ENCODE measurements at places on chromosomes 11 and 22.

DNA sequence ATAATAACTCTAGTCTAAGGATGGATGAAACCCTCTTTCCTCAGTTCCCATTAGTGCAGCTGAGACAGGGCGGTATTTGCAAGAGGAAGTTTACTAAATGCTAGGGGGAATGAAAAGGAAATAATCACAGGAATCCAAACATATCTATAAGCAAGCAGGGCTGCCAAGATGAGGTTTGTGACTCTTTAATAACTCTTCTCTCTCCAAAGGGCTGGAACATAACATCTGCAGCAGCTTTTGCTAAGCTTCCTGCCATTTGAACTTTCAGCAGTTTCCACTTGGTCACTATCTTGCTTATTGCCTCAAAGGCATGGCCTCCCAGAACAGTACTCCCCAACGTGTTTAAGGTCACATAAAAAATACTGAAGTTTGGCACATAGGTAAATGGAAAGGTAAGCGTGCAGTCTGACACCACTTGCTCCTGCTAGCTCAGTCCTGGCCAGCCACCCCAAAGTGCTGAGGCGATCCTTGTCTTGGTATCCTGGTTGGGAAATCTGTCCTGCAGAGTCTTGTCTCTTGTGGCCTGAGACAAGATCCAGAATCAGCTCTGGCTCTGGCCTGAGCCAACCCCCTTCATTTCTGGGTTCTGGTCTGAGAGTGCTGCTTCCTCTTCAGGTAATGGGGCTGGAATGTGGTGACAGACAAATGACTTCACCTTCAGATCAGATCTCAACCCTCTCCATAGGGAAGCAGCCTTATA is 81.8 kb downstream of the KCNC1 start:
- no peak for DNase-seq

- no peak for DNase-seq
These were observed 839 bp downstream of the LRRN4CL start for GRCh38 chr11:62688491-62688890.

- no peak for DNase-seq
These were observed 191.2 kb upstream of the TBCEL start for GRCh38 chr11:120832481-120833238.

- DNase-seq = no peak
These were observed 3.5 kb downstream of the BAIAP2L2 start for GRCh38 chr22:38106814-38107578.

DNA sequence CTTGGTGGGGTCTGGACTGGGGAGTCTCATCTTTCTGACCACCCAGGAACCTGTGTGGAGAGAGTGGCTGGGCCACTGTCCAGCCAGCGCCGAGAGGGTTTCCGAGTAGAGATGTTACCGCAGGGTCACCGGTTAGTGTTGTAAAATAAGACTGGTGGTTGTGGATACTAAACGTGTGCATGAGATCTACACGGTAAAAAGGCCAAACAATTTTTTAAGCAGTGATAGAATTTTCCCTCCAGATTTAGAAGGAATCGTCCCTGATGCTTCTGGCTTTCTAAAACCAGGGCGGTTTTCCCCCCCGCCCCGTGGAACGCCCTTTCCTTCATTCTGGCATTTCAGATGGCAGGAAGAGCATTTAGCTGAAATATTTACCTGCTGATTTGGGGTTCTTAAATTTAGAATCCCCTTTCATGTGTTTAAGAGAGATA is 72.6 kb upstream of the PPARA start:
- no peak for DNase-seq

DNA sequence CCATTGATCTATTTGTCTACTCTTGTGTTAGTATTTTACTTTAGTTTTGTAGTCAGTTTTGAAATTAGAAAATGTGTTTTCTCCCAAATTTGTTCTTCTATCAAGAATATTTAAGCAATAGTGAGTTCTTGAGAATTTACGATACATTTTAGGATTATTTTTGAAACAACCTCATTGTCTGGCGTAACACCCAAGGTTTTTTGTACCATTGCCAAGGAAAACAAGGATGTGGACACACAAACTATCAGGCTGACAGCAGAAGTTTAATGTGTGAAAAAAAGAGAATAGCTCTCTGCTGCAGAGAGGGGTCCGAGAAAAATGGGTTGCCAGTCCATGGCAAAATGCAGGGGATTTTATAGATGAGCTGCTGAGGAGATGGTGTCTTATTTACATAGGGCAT is 865.1 kb upstream of the CNTN5 start:
- DNase-seq = peak; percentile 37

DNA sequence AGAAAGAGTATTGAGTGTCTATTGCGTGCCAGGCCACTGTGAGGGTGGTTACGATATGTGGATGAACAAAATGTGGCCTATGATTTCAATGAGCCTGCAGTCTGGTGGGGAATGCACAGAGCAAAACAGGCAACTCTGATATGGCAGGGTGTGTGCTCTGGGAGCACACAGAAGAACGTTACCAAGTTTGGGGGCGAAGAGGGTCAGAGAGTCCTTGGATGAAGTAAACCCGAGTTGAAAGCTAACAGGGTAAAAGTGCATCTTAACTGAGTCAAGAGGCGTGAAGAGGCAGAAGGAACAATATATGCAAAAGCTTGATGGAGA is 258 bp downstream of the CFAP68 start:
- no peak for DNase-seq
